ENCODE measurements at places on chromosomes 12 and 14.

GRCh38 chr12:25801734-25802133 is 156.7 kb upstream of the RASSF8 start:
- no peak for DNase-seq

- no peak for DNase-seq
Measured at GRCh38 chr14:100683578-100683977, 43.1 kb upstream of the DLK1 start.

- DNase-seq = no peak
Measured at GRCh38 chr14:44963044-44963528, 1.1 kb downstream of the TOGARAM1 start.

DNA sequence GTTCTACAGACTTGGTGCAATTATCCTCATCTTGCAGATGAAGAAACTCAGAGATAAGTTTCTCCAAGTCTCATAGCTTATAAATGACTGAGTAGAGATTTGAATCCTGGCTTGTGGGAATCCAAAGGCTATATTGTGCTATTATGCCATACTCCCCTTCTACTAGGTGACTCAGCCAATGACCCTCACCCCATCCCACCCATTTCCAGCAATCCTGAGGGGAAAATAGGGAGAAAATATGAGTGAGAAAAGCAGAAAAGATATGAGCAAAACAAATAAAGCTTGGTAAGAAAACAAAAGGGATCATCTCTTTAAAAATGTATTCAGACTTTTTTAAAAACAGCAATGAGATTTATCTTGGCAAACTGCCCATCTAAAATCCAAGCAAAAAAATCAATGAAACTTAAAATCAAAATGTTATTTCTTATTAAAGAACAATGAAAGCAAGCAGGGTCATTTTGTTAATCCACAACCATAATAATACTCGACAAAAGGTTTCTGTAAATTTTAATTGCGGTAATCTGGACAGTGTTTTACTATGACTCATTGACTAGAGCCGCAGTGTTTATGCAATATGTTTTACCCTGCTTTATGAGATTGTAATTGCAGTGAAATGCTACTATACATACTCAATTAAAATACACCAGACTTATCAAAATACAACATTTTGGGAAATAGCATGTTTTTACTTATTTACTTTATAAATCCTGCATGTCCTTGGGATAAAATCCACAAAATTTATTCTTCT is 13.1 kb upstream of the LGR5 start:
- DNase-seq = no peak

GRCh38 chr12:102421802-102422583 is 58.4 kb downstream of the IGF1 start:
- DNase-seq = no peak

GRCh38 chr12:4690760-4691159 is 29.4 kb upstream of the GALNT8 start:
- no peak for DNase-seq

DNA sequence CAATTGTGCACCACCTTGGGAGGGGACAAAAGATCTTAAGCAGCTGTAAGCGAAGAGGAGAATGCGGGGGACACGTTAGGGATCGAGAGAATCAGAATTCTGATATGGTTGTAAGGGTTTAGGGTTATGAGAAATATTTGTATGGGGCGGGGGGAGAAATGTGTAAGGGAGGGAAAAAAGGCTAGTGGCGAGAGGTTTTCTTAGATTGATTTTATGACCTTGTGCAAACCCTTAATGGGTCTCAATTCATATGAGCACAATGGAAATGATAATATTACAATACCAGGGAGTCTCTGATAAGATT is 396 bp downstream of the NDUFA9 start:
- DNase-seq = no peak

- no peak for DNase-seq
Measured at GRCh38 chr12:13198241-13198640, 1.7 kb downstream of the EMP1 start.

DNA sequence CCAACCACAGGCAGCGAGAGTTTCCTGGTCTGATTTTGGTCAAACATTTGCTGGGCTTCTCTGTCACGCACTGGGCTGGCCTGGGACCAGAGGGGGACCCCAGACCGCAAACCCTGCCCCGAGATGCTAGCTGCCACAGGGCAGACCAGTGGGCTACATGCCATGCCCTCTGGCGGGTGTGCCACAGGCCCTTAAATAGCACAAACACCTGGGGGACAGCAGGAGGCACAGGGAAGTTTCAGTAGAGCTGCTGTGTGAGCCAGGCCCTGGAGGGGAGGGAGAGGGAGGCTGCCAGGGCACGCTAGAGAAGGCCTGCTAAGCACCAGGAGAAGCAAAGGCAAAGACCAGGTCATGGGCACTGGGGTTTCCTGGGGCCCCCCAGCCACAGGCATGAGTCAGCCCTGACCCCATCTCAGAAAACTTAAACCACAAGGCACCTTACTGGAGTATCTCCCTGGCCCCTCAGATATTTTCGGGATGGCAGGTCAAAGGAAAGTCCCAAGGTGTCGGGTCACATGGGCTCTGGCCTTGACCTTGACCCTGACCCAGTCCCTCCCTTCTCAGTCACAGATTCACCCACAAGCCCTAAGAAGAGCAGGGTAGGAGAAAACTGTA is 29.2 kb downstream of the ITPK1 start:
- DNase-seq = peak; percentile 56

Measured in GM20000 (cell line).